ENCODE measurements at places on chromosomes 12 and 14. TPM values are rescaled to one million over a fixed set of nuclear protein-coding genes. Genes with fewer than 3 reads are reported as not detected.

The PAPLN gene
- total RNA-seq: 4.8 TPM

The ENDOU gene
- total RNA-seq: not detected

DNA sequence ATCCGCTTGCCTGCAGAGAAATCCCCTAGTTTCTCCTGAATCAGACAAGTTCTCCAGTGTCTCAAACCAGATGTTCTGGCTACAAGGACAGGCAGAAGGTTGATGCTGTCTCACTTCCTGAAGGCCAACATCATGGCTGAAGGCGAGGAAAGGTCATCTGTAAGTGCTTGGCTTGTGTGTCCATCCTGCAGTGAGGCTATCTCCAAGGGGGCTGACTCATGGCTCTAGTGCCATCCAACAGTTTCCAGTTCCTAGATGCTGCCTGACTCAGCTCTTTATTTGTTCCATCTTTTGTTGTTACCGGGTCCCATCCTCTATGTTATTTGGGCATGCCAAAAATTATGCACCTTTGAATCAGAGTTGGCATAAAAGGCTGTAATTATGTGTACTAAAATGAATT lies 232.1 kb upstream of the TBX3 start:
- DNase-seq: no peak

GRCh38 chr12:57420482-57420881 lies 10.4 kb downstream of the R3HDM2 start:
- no peak for DNase-seq

GRCh38 chr12:113232089-113232839 lies 11.0 kb downstream of the TPCN1 start:
- DNase-seq: no peak

GRCh38 chr12:105222284-105222655 lies 13.7 kb downstream of the APPL2 start:
- no peak for DNase-seq

DNA sequence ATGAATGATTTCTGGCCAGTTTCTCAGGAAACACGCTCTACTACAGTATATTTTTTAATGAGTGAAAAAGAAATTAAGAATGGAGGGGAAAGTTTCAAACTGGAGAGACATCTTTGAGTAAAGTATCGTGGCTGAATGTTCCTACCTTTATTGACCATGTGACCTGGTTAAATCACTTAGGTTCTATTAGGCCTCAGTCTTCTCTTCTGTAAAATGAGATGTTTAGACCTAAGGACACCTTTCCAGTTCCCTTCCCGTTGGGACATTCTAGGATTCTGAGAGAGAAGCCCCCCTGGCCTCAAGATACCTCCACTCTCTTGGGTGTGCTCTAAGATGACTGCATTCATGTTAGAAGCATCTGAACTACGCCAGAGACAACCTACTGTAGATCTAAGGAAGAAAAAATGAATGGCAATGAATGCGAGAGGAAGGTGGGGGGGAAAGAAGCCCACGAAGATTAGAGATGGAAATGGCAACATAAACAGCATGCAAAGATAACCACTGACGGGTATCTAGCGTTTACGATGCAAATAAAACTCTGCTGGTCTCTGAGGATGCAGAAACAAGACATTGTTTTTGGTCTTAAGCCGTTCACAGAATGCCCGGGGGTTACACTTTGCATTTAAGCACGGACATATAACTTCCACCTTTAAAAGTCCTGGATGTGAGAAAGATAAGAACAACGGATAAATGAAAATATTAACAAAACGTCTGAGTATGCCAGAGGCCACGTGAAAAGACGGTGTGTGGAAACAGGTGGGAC lies 599 bp upstream of the CPSF6 start:
- DNase-seq: no peak

GRCh38 chr14:97198813-97199212 lies 401.6 kb downstream of the VRK1 start:
- DNase-seq: no peak

Measured in urinary bladder (tissue), 4 donors.